CD8-positive, alpha-beta memory T cell (primary cell): ENCODE measurements at places on chromosomes 12 and 14. TPM values are rescaled to one million over a fixed set of nuclear protein-coding genes. Genes with fewer than 3 reads are reported as not detected.

The SERPINA10 gene
- total RNA-seq = not detected

- H3K27ac ChIP-seq = no peak overlapping the region
- no peaks in the 10 kb centered on the region for H3K4me1 ChIP-seq
- no peak for DNase-seq
- no peak overlapping the region for H3K4me3 ChIP-seq
- H3K36me3 ChIP-seq = no peaks in the 10 kb centered on the region
Measured at GRCh38 chr14:57871459-57872080, 5.7 kb upstream of the SLC35F4 start.

- no peaks in the 10 kb centered on the region for H3K4me1 ChIP-seq
- H3K27ac ChIP-seq = no peak overlapping the region
Measured at GRCh38 chr14:90455100-90455571, 58.3 kb downstream of the CALM1 start.

DNA sequence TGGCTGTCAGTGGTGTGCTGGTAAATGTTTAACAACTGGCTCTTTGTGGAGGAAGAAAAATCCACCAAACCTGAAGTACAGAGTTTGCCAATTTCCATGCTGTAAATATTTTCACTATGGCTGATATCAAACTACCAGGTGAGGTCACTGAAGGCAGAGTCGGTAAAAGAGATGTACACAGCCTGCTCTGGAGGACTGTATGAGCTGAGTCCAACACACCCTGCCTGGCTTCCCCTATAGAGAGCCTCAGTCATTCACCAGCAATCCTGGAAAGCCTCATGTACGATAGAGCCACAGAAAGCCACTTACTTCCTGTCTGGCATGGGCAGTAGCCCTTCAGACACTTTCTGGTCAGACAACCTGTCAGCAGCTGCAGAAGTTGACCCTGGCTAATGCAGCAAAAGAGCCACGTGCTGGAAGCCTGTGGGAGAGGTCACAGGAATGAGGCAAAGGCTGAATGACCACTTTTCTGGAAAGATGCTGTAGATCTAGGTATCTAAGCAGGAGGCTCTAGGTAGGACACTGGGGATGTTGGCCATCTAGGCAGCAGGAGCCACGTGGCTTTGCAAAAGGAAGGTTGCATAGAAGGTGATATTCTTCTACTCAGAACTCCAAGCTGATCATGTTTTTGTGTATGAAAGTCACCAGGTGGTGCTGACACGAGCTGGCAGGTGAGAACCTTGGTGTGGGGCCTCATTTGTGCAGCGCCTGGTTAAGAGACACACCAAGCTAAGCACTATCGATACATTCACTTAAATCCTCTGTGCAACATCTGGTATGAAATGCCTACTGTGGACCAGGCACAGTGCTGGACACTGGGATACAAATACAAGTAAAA, 553.9 kb downstream of the VRK1 start:
- H3K27me3 ChIP-seq = no peaks in the 10 kb centered on the region
- no peak overlapping the region for H3K4me3 ChIP-seq

- no peak overlapping the region for H3K27ac ChIP-seq
- no peak for DNase-seq
- H3K27me3 ChIP-seq = no peaks in the 10 kb centered on the region
- peaks cover 53% of the 10 kb centered on the region for H3K4me1 ChIP-seq
Measured at GRCh38 chr14:105476097-105476830, 1.6 kb downstream of the CRIP2 start.

DNA sequence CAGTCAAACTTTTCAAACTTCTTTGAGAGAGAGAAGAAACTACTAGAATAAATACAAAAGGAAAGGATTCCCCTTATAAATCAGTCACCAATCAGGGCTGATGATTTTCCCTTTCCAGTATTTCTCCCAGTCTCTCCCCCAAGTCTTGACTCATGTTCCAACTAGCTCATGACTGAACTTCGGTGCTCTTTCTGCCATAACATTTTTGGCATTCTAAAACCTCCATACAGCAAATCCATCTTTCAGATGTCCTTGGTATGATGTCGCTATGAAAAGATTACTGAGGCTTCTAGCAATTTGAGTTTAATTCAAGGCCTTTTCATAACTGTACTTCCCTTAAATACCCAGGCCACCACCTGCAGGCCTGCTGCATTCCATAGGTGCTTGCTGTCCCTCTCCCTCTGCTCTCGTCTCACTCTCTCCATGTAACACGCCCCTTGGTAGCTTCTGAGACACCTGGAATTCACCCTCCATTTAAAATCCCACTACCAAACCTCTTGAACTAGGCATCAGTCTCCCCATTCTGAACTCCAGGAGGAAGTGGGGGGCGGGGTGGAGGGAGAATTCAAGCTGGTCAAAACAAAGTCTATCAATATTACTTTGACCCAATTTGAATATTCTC, 2.4 kb downstream of the PRKD1 start:
- H3K27me3 ChIP-seq = peaks cover 6% of the 10 kb centered on the region
- no peaks in the 10 kb centered on the region for H3K36me3 ChIP-seq
- no peak overlapping the region for H3K27ac ChIP-seq
- DNase-seq = no peak
- H3K4me3 ChIP-seq = no peak overlapping the region
- no peaks in the 10 kb centered on the region for H3K4me1 ChIP-seq

DNA sequence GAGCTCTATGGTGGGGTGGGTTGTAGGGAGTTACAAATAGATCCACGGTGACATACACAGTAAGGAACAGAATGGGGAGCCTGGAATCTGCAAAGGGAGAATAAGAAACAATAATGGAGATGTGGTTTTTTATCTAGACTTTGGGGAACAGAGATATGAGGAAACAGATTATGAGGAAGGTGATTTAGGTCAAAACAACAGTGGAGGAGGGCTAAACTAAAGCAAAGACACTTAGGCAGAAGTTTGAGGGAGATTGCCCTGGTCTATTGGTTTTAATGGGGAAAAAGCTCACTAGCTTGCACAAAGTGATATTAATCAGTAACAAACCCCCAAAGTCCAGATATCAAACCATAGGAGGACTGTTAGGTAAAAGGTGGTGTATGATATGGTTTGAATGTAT, 144.5 kb upstream of the DYRK2 start:
- no peaks in the 10 kb centered on the region for H3K36me3 ChIP-seq
- no peaks in the 10 kb centered on the region for H3K27me3 ChIP-seq
- H3K27ac ChIP-seq = no peak overlapping the region
- no peak for DNase-seq
- H3K4me3 ChIP-seq = no peak overlapping the region
